SW480 (cell line): ENCODE measurements at places on chromosomes 11 and 22.

- DNase-seq, result no peak
Observed at GRCh38 chr22:42039271-42039670, 31.3 kb downstream of the NAGA start.

DNA sequence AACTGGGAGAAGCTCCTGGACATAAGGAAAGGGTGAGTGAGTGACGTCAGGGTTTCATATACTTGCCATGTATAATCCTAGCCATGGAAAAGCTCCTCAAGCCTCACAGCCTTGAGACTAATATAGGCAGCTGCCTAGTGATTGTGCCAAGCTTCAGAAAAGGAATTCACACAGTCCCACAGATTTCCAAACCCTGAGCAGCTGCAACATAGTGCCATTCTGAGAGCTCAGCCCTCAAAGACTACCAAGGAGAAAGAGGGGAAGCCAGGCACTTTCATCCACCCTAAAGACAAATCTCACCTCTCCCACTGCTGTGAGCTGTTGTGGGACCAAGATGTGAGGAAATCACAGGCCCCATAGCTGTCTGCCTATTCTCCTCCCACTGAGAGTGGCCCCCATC lies 707.9 kb upstream of the ANO5 start:
- no peak for DNase-seq

- no peak for DNase-seq
Observed at GRCh38 chr11:110467556-110467955, 37.8 kb downstream of the FDX1 start.

DNA sequence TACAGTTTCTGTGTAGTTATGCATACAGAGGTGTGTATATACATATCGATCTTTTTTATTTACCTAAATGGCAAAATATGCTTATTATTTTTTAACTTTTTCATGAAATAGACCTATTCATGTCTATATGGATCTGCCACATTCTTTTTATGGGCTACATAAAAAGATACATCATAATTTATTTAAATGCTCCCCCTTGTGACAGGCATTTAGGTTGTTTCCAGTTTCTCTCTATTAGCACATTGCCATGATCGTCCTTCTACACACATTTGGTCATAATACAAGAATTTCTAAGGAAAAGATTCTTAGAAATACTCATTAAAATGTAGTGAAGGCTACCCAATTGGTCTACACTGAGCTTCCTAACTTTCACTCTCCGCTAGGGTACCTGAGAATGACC lies 1067.4 kb downstream of the OPCML start:
- DNase-seq, result no peak

- no peak for DNase-seq
Observed at GRCh38 chr11:24437123-24437522, 59.7 kb upstream of the LUZP2 start.

DNA sequence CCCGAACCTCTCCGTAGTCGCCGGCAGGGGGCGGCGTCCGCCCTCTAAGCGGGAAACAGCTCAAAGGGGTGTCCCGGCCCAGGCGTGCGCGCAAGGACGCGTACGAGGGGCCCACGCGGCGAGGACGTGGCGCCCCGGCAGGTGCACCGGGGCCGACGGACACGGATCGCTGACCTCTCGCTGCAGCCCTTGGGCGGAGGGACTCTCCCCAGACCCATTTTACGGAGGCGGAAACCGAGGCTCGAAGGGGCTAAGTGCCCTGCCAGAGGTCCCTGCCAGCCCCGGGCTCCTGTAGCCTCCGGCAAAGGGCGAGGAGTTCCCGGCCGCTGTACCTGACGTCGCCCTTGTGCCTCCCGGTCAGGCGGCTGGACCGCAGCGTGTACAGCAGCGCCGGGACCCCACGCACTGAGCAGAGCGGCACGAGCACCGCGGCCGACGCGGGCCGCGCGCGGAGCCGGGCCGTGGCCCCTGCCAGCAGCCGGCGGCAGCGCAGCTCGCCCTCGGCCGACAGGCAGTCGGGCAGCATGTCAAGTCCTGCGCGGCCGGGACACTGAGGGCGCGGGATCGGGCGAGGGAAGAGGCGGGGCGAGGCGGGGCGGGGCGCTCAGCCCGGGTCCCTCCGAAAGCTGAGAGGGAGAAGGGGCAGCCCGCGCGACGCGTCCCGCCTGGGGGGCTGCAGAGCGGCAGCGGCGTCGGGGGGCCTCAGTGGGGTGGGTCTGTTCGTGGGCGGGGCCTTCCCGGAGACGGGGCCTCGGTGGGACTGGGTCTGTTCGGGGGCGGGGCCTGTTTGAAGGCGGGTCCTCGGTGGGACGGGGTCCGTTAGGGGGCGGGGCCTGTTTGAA lies at the start of gene NUDT8:
Gene NUDT8 (minus strand): TSS at position 552 of the 842 bp plus-strand sequence. CDS start 26 bp downstream, at position 526.
- DNase-seq, result peak; percentile 80

DNA sequence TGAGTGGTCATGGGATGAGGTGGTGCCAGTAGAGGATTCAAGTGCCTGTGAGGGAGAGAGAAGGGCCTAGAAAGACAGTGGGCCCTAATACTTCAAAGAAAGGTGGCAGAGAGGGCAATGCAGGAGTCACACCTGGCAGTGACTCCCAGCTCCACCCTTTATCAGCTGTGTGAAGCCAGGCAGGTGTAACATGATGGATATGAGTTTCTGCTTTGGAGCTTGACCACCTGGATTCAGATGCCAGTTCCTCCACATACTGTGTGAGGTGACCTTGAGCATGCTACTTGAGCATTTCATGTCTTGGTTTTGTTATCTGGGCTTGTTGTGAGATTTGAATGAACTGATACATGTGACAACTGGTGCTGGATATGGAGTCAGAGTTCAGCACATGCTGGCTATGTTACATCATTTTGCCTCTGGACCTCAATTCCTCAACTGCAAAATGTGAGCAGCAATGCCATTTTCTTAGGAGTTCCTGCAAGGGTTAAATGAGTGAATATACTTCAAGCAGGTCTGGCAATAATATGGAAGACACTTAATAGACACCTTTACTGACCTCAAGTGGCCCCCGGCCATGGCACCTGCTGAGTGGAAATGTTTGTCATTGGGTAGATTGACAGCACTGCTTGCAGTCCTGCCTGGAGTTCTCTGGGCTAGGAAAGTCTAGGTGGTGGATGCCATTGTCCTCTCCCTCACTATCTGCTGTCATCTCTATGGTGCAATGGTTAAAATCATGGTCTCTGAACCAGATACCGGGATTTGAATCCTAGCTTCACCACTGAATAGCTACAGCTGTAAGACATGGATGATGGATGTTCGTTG lies 83.3 kb downstream of the MICAL2 start:
- no peak for DNase-seq

- DNase-seq, result no peak
Observed at GRCh38 chr11:2434008-2434407, 10.3 kb downstream of the TRPM5 start.

DNA sequence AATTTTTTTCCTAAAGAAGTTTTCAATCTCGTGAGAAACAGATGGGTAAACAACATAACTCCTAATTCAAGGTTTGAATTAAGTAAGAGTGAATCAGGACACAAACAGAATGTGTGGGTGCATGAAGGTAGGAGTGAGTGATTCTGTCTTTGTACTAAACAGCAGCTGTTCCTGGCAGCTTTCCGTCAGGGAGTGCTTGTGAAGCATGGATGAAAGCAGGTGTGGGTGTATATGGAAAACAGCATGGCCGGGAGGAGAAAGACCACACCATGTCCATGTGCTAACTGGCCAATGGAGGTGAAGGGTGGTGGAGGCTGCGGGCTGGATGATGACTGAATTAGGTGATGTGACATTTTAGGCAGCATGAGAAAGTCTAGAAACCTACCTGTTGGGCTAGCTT lies 49.6 kb downstream of the BARX2 start:
- no peak for DNase-seq

DNA sequence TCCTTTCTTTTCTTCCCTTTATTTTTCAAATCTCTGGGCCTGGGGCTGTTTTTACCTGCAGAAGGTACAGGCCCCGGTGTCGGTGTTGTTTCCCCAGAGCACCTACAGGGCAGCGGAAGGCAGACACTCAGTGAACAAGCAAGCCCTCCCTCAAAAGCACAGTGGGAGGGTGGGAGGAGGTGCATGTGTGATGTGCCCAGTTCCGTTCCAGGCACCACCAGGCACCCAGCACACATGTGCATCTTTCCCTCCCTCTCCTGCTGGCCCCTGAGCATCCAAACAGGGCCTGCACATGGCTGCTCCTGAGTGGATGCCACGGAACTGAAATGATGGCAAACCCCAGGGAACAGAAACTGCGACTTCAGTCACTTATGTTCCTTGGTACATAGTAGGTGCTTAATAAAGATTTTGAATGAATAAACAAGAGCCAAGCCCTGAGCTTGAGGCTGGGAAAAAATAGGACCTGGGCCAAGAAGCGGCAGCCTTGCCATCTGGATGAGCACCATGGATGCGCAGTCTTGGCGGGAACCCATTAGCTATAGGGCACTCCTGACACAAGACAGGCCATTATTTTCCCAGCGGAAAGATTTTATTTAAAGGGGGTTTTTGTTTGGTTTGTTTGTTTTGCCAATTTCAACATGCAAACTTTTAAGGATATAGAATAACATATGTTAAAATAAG lies 47.8 kb downstream of the ARRB1 start:
- no peak for DNase-seq

GRCh38 chr11:121445071-121445768 lies 6.9 kb upstream of the SORL1 start:
- DNase-seq, result no peak

DNA sequence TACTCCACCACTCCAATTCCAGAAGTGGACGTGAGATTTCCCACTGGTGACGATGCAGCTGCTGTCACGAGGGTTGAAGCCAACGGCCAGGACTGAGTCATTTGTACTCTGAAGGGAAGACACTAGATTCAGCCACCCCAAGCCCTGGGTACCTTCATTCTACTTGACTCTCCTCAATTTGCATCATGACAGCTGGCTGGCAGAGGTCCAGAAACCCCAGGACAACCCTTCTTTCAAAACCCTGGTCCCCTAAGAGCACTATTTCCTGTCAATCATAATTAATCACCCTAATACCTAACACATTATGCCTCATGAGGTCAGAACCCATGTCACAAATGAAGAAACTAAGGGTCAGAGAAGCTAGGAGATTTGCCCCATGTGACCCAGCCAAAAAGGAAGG lies 4.9 kb downstream of the EML3 start:
- no peak for DNase-seq

DNA sequence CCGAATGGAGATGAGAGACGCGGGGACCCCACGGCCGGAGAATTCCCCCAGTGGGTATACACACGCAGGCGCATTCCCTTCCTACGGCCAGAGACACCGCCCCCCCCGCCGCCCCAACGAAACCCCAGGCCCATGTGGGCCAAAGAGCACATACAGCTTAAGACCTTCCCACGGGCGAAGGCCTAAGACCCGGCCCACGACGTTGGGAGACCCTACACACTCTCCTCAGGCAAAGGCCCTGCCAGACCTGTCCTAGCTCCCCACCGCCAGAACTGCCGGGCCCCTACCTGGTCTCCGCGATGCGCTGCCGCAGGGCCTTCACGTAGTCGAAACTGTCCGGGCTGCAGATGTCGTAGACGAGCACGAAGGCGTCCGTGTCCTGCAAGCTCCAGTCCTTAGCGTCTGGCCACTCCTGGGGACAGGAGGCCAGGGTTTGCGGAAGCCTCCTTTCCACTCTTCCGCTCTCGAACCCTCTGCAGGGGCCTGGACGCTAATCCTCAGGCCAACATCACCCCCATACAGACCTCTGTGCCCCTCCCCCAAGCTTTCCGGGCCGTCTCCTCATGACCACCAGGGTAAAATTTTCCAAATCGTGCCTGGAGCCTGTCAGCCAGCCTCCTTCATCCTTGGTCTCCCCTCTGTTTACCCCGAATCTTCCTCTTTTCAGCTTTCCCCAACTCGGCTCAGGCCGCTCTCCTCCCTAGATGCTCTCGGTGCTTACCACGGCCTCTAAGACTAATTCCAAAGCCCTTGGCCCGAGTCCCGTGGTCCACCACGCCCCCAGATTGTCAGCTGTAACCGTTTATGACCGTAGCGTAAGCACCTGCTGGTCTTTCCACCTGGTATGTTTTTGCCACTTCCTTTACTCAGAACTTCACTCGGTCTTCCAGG lies 1.7 kb downstream of the RASL10A start:
- DNase-seq, result peak; percentile 68

- peak; percentile 25 for DNase-seq
Observed at GRCh38 chr11:103659206-103659618, 377.2 kb upstream of the DDI1 start.

DNA sequence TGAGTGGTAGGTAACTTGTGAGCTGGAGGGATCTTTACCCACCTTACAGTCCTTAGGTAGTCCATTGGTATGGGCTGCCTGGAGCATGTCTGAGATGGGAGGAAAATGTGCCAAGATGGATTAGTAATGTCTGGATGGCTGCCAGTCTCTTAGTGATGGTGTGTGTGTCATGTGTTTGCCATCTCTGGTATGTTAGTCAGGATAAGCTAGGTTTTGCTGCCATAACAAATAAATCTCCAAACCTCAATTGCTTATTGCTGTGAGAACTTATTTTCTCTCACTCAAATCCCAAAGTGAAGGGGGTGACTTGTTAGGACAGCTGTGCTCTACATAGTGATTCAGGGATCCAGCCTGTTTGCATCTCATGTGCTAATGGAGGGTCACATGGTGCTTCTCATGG lies 40.9 kb upstream of the MYEOV start:
- DNase-seq, result peak; percentile 64

DNA sequence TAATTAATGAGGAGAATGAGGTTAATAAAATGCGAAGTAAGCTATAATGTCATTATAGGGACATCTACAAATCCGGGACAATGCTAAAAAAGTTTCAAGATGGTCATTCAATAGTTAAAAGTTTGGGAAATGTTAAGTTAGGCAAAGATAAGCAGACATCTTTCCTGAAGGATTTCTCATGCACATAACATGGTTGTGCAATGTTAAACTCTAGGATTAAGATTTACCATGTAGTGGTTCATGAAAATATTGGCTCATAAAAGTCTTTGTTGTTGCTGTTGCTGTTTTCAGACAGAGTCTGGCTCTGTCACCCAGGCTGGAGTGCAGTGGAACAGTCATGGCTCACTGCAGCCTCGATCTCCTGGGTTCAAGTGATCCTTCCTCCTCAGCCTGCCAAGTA lies 751.5 kb upstream of the CCDC179 start:
- no peak for DNase-seq

DNA sequence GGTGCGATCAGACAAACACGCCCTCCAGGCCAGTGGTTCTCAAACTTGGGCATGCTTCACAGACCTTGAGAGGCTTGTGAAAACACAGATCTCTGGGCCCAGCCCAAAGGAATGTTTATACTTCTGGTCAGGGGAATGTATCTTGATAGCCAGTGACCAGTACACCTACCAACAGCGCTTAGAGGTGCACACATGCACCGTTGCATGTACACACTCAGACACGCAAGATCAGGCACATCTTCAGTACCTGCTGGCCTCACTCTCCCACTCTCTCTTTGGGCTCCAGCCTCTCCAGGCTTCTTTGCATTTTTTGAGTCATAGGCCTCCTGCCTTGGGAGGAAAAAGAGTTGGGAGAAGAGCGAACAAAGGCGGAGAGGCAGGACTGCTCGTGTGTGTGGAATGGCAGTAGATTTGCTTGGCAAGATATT lies 11.7 kb upstream of the FXYD6 start:
- no peak for DNase-seq

DNA sequence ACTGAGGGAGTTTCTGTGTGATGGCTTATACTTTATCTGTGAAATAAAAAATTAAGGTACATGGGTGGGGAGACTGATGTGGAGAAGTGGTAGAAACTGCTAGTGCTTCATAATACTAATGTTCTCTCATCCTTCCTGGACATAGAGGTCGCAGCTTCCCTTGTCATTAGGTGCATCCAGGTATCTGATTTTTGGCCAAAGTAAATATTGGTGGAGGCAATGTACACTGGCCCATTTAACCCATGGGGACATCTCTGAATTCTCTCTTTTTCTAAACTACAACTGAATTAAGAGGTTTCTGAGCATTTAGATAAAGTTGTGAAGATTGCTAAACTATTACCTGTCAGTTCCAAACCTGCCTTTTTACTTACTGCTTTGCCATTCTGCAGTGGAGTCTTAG lies 140.9 kb upstream of the CHORDC1 start:
- DNase-seq, result no peak

GRCh38 chr11:85866137-85866827 lies 11.1 kb downstream of the CCDC83 start:
- no peak for DNase-seq
